Osteoblast (primary cell): ENCODE measurements at places on chromosomes 7 and 10. TPM values are rescaled to one million over a fixed set of nuclear protein-coding genes. Genes with fewer than 3 reads are reported as not detected.

The AKR1C4 gene
- not detected in 2 replicates for total RNA-seq

- H3K36me3 ChIP-seq = no peaks in the 10 kb centered on the region
- peaks cover 2% of the 10 kb centered on the region for H3K27me3 ChIP-seq
- no peak for DNase-seq
- H3K4me3 ChIP-seq = no peak overlapping the region
Measured at GRCh38 chr10:78777466-78777865, 291.3 kb upstream of the ZMIZ1 start.

DNA sequence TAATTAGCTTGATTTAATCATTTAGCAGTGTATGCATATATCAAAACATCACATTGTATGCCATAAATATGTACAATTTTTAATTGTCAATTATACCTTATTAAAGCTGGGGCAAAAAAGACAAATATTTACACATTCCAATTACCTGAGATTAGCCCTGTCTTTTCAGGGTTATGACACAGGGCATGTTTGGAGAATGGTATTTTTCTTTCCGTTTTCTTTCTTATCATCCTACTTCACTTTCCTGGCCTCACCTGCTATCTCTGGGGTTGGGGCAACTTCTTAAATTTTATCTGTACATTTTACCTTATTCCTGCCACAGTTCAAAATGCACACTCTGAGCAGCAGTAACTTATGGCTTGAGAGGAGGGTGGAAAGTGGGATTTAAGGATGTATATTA lies 285.9 kb downstream of the DOCK4 start:
- peaks cover 15% of the 10 kb centered on the region for H3K4me1 ChIP-seq
- DNase-seq = no peak
- H3K4me3 ChIP-seq = no peak overlapping the region
- no peaks in the 10 kb centered on the region for H3K36me3 ChIP-seq
- peaks cover 46% of the 10 kb centered on the region for H3K27me3 ChIP-seq

The BTRC gene
- 11.2 and 11.8 TPM in 2 replicates for total RNA-seq

DNA sequence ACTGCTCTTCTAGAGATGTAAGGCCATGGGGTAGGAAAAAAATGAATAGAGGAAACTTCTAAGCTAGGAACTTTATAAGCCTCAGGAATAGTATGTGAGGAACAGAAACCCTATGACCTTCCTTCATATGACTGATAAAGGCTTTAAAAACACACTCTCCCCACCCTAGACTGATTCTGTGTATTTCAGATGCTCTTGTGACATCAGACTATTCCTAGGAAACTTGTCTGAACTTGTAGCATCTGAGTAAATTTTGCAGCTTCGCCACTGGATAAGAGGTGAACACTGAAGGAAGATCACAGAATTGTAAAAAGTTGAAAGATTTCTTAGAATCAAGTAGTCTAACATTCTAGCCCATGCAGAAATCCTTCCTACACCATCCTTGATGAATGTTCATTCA lies 31.0 kb upstream of the CBLL1 start:
- H3K27me3 ChIP-seq = no peaks in the 10 kb centered on the region
- no peak overlapping the region for H3K4me3 ChIP-seq
- no peak overlapping the region for H3K27ac ChIP-seq
- peaks cover 12% of the 10 kb centered on the region for H3K4me1 ChIP-seq
- H3K36me3 ChIP-seq = no peaks in the 10 kb centered on the region
- no peak for DNase-seq

- no peaks in the 10 kb centered on the region for H3K27me3 ChIP-seq
- no peak for DNase-seq
- H3K36me3 ChIP-seq = no peaks in the 10 kb centered on the region
Measured at GRCh38 chr7:7639847-7640220, 718 bp upstream of the UMAD1 start.

- H3K4me3 ChIP-seq = no peak overlapping the region
- no peak overlapping the region for H3K27ac ChIP-seq
- H3K36me3 ChIP-seq = no peaks in the 10 kb centered on the region
- peaks cover 3% of the 10 kb centered on the region for H3K27me3 ChIP-seq
Measured at GRCh38 chr10:17943033-17943745, 8.5 kb upstream of the SLC39A12 start.

The CFAP69 gene
- total RNA-seq = 5.4 and 8.8 TPM in 2 replicates

The DUSP5 gene
- total RNA-seq = 8.5 and 10.1 TPM in 2 replicates

The APBB1IP gene
- 14.8 and 29.8 TPM in 2 replicates for total RNA-seq

GRCh38 chr7:150746921-150747320 lies 9.7 kb downstream of the GIMAP5 start:
- H3K27me3 ChIP-seq = no peaks in the 10 kb centered on the region
- H3K4me1 ChIP-seq = no peaks in the 10 kb centered on the region
- no peak overlapping the region for H3K27ac ChIP-seq
- DNase-seq = no peak

- H3K4me1 ChIP-seq = peaks cover 39% of the 10 kb centered on the region
- no peak for DNase-seq
- no peak overlapping the region for H3K4me3 ChIP-seq
- no peaks in the 10 kb centered on the region for H3K27me3 ChIP-seq
- peak overlapping the region; percentile 83 for H3K27ac ChIP-seq
- peaks cover 20% of the 10 kb centered on the region for H3K36me3 ChIP-seq
Measured at GRCh38 chr7:129853661-129854268, 99.0 kb downstream of the UBE2H start.

GRCh38 chr10:90318659-90319058 lies 539.2 kb downstream of the HTR7 start:
- H3K27ac ChIP-seq = no peak overlapping the region
- H3K4me1 ChIP-seq = peaks cover 21% of the 10 kb centered on the region
- no peak for DNase-seq
- no peaks in the 10 kb centered on the region for H3K27me3 ChIP-seq
- H3K36me3 ChIP-seq = no peaks in the 10 kb centered on the region

The RELN gene
- total RNA-seq = 0.29 and 0.36 TPM in 2 replicates

DNA sequence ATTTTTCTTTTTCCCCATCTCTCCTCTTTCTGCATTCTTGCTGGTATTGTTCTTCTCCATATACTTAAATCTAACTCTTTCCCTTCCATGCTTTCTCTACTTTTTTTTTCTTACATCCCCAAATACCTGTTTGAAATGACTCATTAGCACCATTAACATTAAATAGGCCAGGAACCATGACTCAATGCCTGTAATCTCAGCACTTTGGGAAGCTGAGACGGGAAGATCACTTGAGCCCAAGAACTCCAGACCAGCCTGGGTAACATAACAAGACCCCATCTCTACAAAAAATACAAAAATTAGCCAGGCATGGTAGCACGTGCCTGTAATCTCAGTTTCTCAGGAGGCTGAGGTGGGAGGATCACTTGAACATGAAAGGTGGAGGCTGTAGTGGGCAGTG lies 1026.8 kb downstream of the GATA3 start:
- H3K27me3 ChIP-seq = no peaks in the 10 kb centered on the region
- DNase-seq = no peak
- no peak overlapping the region for H3K4me3 ChIP-seq
- H3K4me1 ChIP-seq = no peaks in the 10 kb centered on the region
- H3K27ac ChIP-seq = no peak overlapping the region

- no peak for DNase-seq
- no peak overlapping the region for H3K27ac ChIP-seq
- H3K4me3 ChIP-seq = no peak overlapping the region
- H3K27me3 ChIP-seq = no peaks in the 10 kb centered on the region
Measured at GRCh38 chr7:70132852-70133690, 534.8 kb downstream of the AUTS2 start.

DNA sequence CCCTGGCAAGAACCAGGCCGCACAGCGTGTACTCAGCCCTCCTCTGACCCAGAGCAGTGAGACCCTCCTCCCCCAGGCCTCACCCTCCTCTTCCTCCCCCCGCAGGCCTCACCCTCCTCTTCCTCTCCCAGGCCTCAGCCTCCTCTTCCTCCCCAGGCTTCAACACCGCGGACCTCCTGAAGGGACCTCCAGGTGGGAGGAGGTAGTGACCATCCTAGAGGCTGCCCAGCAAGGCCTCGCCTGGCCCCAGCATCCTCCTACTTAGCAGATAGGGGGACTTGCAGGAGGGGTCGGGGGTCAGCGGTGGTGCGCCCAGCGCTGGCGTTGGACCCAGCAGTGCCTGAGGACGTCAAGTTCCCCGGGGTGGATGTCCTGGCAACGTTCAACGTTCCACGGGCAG lies 270.8 kb downstream of the ELFN1 start:
- peak overlapping the region; percentile 95 for H3K27ac ChIP-seq
- H3K27me3 ChIP-seq = no peaks in the 10 kb centered on the region
- no peaks in the 10 kb centered on the region for H3K36me3 ChIP-seq
- no peak for DNase-seq
- H3K4me1 ChIP-seq = peaks cover 19% of the 10 kb centered on the region

GRCh38 chr10:100835810-100836209 lies 77.0 kb upstream of the SLF2 start:
- no peak overlapping the region for H3K27ac ChIP-seq
- no peaks in the 10 kb centered on the region for H3K36me3 ChIP-seq
- peaks cover 51% of the 10 kb centered on the region for H3K27me3 ChIP-seq
- no peaks in the 10 kb centered on the region for H3K4me1 ChIP-seq
- no peak for DNase-seq

The NPTX2 gene
- 1.1 and 2.4 TPM in 2 replicates for total RNA-seq

The FGFBP3 gene
- 0.72 and 1.2 TPM in 2 replicates for total RNA-seq

GRCh38 chr7:44643206-44643605 lies 36.8 kb downstream of the OGDH start:
- no peak for DNase-seq
- H3K27ac ChIP-seq = no peak overlapping the region
- peaks cover 24% of the 10 kb centered on the region for H3K4me1 ChIP-seq
- no peaks in the 10 kb centered on the region for H3K27me3 ChIP-seq
- H3K4me3 ChIP-seq = no peak overlapping the region
- peaks cover 13% of the 10 kb centered on the region for H3K36me3 ChIP-seq

GRCh38 chr10:13956826-13957225 lies 370.1 kb downstream of the PRPF18 start:
- H3K4me3 ChIP-seq = no peak overlapping the region
- peak; percentile 58 for DNase-seq
- H3K27me3 ChIP-seq = no peaks in the 10 kb centered on the region
- H3K36me3 ChIP-seq = no peaks in the 10 kb centered on the region
- H3K27ac ChIP-seq = peak overlapping the region; percentile 59
- peaks cover 31% of the 10 kb centered on the region for H3K4me1 ChIP-seq

DNA sequence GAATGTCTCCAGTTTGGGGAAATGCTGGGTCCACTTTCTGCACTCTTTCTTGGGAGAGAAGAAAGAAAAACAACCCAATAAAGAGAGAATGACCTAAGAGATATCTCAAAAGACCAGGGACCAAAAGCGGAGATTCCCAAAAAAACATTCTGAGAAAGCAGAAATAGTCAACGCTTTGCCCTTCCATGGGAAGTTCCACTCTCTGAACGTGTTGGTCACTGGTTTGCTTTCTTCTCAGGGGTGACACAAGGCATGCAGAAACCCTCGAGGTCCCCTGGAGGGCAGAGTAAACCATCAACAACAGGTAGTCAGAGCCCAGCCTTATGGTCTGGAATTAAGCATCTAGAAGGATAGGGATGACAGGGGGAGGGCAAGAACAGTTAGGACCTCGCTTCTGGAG lies 26.2 kb upstream of the AOAH start:
- no peak overlapping the region for H3K4me3 ChIP-seq
- no peak overlapping the region for H3K27ac ChIP-seq
- no peaks in the 10 kb centered on the region for H3K36me3 ChIP-seq

DNA sequence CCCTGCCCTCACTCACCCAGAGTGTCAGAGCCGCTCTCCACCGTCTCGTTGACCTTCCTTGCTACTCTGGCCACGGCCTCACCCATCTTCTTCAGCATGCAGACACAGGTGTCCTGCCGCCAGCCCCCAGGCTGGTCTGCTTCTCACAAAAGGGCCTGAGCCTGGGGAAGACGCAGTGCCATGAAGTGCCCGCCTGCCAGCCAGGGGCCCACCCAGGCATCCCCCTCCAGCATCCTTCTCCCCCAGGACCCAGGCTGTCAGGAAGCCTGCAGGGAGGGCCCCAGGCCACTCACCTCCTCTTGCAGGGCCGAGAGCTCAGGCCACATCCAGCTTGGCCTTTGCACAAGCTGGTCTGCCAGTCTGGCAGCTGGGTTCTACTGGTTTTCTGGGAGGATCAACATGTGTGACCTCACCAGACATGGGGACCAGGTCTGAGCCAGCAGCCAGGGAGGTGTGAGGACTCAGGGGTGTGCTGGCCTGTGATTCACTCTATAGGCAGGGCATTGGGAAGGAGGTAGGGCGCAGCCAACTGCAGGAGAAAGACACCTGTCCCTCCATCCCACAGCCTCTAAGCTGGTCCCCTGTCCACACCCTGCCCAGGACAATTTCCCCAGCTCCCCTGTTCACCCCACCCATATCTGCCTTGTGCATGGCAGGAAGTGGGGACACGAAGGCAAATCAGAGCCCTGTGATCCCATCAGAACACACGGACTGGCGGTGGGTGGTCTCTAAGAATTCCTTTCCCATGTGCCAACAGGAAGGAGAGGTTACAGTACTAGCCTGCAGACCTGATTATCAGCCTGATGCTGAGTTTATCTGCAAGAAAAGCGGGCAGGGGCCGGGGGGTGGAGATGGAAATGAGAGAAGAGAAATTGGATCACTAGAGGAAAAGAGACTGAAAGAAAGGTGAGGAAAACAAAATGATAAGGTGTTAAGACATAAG lies 5.7 kb downstream of the LRRC20 start:
- peak; percentile 76 for DNase-seq
- no peaks in the 10 kb centered on the region for H3K36me3 ChIP-seq
- peaks cover 16% of the 10 kb centered on the region for H3K4me1 ChIP-seq

The BCCIP gene
- total RNA-seq = 25.9 and 26.8 TPM in 2 replicates

DNA sequence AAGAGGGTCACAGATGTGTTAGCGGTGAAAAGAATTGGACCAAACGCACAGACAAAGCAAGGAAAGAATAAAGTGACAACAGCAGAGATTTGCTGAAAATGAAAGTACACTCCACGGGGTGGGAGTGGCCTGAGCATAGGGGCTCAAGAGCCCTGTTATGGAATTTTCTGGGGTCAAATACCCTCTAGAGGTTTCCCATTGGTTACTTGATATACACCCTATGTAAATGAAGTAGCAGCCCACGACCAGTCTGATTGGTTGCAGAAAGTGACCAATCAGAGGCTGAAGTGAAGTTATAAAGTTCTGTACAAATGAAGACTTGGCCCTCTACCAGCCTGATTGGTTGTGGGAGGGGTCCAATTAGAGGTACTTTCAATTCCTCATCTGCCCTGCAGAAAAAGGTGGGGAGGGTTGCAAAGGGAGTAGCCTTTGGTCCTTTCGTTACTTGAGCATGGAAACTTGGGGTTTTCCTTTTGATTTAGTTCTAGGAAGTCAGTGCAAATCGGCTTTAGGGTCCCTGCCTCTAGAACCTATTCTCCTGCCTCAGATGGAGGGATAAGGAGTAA lies 125.6 kb upstream of the PRPS1L1 start:
- H3K4me1 ChIP-seq = no peaks in the 10 kb centered on the region
- H3K27me3 ChIP-seq = no peaks in the 10 kb centered on the region
- DNase-seq = no peak
- H3K4me3 ChIP-seq = no peak overlapping the region

DNA sequence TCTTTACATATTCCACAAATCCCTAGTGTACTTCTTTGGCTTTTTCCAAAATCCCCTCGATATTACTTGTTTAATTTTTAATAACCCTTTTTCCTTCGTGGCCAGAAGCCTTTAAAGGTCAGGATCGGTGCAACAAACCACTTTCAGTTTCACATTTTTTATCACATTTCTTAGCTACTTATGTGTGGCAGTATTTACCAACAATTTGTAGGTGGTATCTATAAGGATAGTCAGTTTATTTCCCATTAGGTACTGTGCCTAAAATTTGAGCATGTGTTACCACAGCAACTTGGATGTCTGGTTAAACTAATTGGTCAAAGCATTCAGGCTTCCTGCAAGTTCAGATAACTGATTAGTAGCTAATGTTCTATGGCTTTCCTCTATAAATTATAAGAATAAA lies 104.9 kb downstream of the CDK14 start:
- peaks cover 7% of the 10 kb centered on the region for H3K4me1 ChIP-seq
- peak overlapping the region; percentile 6 for H3K27ac ChIP-seq
- no peak for DNase-seq
- H3K4me3 ChIP-seq = peak overlapping the region; percentile 62

GRCh38 chr10:30056281-30056680 lies 3.1 kb downstream of the JCAD start:
- no peaks in the 10 kb centered on the region for H3K36me3 ChIP-seq
- no peaks in the 10 kb centered on the region for H3K27me3 ChIP-seq
- peaks cover 57% of the 10 kb centered on the region for H3K4me1 ChIP-seq
- peak; percentile 87 for DNase-seq
- H3K27ac ChIP-seq = peak overlapping the region; percentile 37
- H3K4me3 ChIP-seq = peak overlapping the region; percentile 81
